Fibroblast of pulmonary artery (primary cell): ENCODE measurements at places on chromosomes 7 and 10.

- DNase-seq, result no peak
Measured at GRCh38 chr7:42227936-42228591, 8.9 kb downstream of the GLI3 start.

DNA sequence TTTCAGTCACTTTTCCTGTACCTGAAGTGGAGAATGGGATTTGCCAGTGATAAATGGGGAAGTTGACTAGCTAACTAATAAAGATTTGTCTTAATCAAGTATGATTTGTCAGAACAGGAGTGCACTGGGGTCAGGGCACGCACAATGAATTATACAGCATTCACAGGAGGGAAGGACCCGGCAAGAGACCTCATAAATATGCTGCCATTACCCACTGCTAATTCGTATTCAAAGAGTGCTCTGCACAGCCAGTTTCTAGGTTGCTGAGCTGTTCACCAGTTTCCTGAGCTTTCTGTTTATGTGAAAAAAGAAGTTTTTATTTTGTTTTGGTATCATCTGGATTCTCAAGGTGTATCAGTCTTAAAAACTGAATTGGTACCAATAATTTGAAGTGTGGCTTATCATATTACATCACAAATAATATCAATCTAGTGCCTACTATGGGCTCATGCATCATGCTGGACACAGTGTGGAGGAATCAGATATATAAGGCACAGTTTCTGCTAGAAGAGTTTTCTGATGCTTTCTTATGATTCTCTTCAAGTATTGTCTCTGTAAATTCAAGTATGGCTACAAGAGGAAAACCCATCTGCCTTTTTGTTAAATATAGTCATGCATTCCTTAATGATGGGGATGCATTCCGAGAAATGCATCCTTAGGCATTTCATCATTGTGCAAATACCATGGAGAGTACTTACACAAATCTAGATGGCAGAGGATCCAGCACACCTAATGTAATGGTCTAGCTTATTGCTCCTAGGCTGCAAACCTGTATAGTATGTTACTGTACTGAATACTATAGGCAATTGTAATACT is 202.2 kb downstream of the VTI1A start:
- DNase-seq, result peak; percentile 40

DNA sequence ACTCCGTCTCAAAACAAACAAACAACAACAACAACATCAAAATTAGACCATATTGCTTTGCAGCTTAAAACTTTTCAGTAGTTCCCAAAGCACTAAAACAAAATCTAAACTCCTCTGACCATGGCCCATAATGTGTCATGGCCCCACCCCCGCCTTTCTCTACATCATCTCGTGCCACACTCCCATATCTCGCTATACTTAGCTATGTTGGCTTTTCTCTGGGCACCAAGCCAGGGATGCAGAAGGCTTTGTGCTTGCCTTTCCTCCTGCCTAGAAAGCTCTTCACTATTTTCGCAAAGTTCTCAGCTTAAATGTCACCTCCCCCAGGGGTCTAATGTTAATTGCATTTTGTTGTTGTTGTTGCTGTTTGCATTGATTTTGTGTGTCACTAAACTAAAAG is 15.1 kb upstream of the SLC16A12 start:
- DNase-seq, result peak; percentile 59

DNA sequence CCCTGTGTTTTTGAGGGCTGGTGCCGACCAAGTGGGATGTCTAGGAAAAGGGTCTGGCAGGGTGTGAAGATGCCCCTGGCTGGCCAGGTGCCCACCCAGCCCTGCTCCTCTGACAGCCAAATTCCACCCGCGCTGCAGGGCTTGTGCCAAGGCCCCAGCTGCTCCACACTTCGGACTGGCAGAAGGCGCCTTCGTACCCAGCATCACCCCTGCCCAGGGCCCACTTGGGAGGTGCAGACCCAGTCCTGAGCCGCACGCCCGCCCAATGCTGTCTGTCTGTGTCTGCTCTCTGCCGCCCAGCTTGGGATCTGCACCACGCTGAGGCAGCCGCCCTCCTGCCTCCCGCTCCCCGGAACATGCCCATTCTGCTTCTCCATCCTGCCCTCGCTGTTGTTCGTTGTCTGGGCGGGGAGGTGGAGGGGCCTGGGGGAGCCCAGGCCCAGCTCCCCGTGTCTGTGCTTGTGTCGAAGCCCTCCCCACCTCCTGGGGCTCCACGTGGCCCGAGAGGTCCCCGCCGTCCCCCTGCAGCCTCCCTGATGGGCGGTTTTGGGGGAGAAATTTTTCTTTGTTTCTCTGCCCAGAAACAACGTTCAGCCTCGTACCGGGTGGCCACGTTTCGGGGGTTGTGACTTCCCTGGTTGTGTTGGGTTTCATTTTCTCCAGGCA is 36.9 kb upstream of the PPIF start:
- DNase-seq, result no peak

GRCh38 chr7:138246428-138246827 is 170.2 kb downstream of the AKR1D1 start:
- no peak for DNase-seq

GRCh38 chr7:13041368-13041988 is 354.0 kb downstream of the ARL4A start:
- DNase-seq, result no peak

- DNase-seq, result no peak
Measured at GRCh38 chr7:151380199-151381097, 29.4 kb downstream of the WDR86 start.

DNA sequence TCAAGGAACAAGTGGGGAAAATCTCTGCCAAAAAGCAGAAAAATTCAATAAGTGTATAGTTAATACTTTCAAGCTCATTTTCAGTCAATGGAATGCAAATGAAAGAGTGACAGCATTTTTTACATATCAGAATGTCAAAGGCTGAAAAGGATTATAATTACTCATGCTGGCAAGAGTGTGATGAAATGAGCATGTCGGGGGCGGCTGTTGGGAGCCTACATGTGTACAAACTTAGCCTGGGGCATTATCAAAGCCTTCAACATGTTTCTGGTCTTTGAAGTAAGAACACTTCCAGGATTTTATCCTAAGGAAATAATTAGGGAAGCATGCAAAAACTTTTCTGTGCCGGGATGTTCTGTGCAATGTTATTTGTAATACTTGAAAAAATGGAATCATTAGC is 221.7 kb upstream of the LYZL1 start:
- peak; percentile 21 for DNase-seq
